Mesenteric fat pad (tissue), 1 donor: ENCODE measurements at places on chromosomes 2 and 18. TPM values are rescaled to one million over a fixed set of nuclear protein-coding genes. Genes with fewer than 3 reads are reported as not detected.

The KCNJ3 gene
- not detected for total RNA-seq

The PSMD14 gene
- total RNA-seq, result 50.3 TPM

The PARD6G gene
- total RNA-seq, result 3.6 TPM

The CYS1 gene
- 0.80 TPM for total RNA-seq

The HOXD11 gene
- 1.2 TPM for total RNA-seq

The SLC5A7 gene
- not detected for total RNA-seq

The PIEZO2 gene
- total RNA-seq, result 3.1 TPM

The FIGN gene
- 10.3 TPM for total RNA-seq

The ASTL gene
- not detected for total RNA-seq

The OTOF gene
- 0.26 TPM for total RNA-seq

The CCBE1 gene
- total RNA-seq, result 2.3 TPM

The TRABD2A gene
- 6.3 TPM for total RNA-seq

The POTEJ gene
- total RNA-seq, result not detected

The PPP1R7 gene
- total RNA-seq, result 48.9 TPM

The REG3G gene
- not detected for total RNA-seq

The FHOD3 gene
- total RNA-seq, result 5.4 TPM

The UGT1A10 gene
- not detected for total RNA-seq

The CNGA3 gene
- 1.1 TPM for total RNA-seq

The OR6B2 gene
- not detected for total RNA-seq

The LAMA3 gene
- total RNA-seq, result 19.6 TPM

The SMAD7 gene
- 56.2 TPM for total RNA-seq

The DSG4 gene
- total RNA-seq, result not detected

The OTX1 gene
- total RNA-seq, result not detected

The TMEM37 gene
- total RNA-seq, result 56.4 TPM

The TRIM43 gene
- total RNA-seq, result not detected

The LTBP1 gene
- total RNA-seq, result 15.4 TPM

The MOGAT1 gene
- 0.74 TPM for total RNA-seq

The HMSD gene
- total RNA-seq, result not detected
